ENCODE measurements at places on chromosomes 3 and 15.
A peak's percentile ranks its signal among the peaks of the same experiment; 100 is the strongest.

DNA sequence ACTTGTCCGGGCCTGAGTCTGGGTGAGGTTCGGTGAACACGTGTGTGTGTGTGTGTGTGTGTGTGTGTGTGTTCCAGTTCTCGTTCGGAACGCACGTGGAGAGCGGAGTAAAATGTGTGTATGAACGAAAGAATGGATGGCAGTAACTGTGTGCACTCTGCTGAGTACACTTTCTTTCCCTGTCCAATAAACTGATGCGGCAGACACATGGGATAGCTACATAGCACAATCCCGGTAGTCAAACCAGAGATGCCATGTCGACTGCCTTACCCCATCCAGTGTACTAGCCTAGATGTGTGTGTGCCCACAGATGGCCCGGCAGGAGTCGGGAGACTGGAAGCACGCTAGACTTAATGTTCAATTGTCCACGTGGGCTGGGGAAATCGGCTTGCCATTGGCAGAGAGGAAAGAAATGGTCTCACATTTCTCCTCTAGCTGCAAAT, 507 bp upstream of the GOLIM4 start:
- DNase-seq, result no peak

DNA sequence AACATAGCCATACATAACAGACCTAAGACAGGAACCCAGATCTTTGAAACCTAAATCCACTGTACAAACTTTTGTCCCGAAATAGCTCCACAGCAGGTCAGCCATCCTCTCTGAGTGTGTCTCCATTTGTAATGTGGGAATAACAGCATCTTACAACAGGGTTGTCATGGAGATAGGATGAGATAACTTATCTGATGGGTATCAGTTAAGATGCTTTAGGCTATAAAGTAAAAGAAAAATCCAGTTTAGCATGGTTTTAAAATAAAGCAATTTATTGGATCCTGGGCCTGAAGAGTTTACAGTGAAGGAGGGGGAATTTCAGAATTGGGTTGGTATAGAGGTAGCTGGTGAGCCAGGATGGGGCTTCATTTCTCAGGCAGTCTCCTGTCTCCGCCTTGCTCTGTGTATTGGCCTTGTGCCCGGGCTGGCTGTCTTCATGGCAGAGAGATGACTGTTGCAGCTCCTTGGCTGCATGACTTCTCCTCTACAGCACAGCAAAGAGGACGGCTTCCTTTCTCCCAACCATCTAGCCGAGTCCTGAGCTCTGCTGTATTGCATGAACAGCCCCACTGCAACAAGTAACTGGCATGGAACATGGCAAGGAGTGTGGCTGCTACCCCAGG, 131.9 kb upstream of the PROK2 start:
- no peak for DNase-seq

- no peak for DNase-seq
These were observed 3.3 kb upstream of the CD96 start for GRCh38 chr3:111538681-111539083.

DNA sequence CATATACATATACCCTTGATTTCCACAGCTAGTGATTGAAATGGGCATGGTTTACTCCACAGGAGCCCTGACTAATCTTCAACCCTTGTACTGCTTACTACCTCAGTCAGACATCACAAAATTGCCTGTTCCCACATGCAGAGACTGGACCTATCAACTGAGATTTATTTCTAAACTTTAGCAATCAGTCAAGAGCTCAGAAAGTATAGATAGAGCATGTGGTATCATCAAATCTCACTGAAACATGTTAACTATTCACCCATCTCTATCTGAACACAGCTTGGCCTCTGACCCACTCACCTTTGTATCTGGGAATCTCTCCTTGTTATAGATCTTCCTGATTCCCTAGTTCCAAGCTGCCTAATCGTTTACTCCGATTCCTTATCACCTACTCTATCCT, 14.6 kb downstream of the ADAM10 start:
- no peak for DNase-seq

GRCh38 chr3:192026661-192027060, 565.7 kb downstream of the PYDC2 start:
- no peak for DNase-seq

- no peak for DNase-seq
These were observed 645.4 kb downstream of the ZBBX start for GRCh38 chr3:166734734-166735133.

DNA sequence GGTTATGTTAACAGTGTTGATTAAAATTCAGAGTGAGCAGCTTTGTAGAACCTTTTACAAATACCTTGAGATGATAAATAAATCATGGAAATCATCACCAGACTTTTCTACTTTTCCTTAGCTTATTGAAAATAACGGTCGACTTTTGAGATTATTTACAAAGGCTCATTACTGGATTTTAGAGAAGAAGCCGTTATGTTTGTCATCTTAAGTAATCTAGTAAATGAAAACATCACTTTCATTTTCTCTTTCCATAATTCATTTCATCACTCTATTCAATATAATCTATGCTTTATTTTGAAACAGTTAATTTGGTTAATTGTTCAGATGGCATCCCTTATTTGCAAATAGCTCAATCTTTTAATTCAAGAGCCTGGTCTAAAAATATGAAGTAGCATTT, 3.6 kb downstream of the PLCL2 start:
- DNase-seq, result no peak

DNA sequence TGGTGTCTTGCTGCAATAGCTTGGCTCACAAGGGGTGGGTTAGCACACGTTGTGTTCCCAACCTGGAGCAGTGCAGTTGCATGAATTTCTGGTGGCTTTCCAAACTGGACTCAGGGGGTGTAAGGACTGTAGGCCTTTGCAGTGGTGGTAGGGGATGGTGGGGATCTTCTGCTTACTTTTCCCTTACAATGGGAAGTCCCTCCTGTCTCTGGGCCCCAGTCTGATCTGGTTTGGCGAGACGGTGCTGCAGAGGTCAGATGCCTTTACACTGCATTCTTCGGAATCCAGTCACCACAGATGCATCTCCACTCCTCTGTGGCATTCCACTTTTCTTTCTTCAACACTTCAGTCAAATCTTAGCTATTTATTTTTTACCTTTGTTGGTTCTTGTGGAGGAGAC, 132.1 kb downstream of the DOCK3 start:
- no peak for DNase-seq

DNA sequence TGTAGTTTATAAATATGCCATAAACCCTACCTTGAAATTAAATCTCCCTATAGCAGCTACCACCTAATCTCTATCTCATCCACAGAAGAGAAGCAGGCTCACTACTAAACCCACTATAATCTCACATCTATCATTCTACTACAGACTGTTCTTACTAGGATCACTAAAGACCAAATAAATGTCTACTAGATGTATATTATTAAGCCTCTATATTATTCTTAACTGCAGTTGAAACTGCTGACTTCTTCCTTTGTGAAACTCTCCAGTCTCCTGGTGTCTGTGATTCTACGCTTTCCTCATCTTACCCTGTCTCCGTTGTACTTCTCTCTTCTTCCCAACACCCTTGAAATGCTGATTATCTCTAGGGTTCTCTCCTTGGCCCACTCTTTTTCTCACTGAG, 1154.0 kb downstream of the IGSF11 start:
- DNase-seq, result no peak

- DNase-seq, result no peak
These were observed 28.1 kb downstream of the ERICH6 start for GRCh38 chr3:150675587-150675986.

- peak; percentile 85 for DNase-seq
These were observed 976 bp upstream of the NUP210 start for GRCh38 chr3:13420831-13421765.

DNA sequence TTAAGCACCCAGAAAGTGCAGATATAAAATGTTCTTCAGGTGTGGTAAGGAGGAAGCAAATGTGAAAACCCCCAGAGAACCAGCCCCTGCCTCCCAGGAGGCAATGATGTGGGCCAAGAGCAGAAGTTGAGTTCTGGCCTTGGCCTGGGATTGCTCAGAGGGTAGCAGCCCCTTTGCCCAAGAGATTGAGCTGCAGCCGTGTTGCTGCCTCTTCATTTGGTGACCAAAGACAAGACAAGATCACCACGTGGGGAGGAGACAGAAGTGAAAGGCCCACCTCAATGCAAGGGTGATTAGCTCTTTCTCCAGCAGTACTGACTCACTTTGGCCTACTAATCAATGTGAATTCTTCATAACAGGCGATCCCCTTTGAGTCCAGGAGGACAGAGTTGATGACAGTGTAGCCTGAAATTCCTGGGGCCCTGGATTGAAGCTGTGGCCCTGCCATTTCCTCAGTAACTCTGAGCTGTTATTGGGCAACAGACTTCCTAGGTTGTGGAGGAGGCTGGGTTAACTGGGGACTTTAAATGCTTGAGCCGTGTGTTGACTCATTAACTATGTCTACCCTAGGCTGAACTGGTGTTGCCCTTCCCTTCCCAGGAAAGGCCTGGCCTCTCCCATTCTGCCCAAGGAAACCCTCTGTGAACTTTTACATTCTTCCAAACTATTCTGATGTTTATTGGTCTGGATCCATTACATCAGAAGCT, 86.5 kb downstream of the ST6GAL1 start:
- no peak for DNase-seq

DNA sequence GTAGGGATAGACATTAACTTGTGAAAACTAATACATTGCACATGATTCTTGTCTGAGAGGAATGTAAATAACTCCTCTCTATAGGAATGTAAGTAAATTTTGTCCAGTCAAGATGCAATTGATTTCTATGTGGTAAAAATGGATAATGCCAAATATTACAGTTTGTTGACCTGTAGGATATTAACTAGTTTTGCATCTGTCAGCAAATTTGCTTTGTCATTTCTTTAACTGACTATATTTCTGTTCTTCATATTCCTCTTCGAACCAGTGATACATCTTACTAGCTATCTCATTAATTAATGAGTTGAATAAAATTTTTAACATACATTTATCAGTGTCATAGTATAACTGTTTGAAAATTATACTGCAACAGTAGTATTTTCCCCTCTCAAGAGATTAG, 80.4 kb downstream of the EDEM1 start:
- DNase-seq, result no peak

GRCh38 chr3:140762746-140763145, 84.9 kb downstream of the TRIM42 start:
- DNase-seq, result no peak

GRCh38 chr3:190213727-190214126, 93.0 kb upstream of the P3H2 start:
- no peak for DNase-seq

DNA sequence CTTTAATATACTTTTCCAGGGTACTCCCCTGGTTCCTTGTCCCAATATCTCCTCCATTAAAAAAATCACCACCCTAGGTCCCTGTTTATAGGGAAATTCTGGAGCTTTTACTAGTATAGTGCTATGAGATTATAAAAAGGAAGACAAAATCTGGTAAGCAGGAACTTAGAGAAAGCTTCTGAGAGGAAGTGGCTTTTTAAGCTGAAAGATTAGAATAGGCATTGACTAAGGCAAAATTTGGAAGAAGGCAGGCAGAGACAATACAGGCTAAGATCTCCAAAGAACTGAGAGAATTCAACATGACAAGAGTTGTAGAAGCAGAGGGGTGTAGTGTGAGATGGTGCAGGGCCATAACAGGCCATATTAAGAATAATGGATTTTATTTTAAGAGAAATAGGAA, 25.8 kb downstream of the SGO1 start:
- DNase-seq, result no peak

DNA sequence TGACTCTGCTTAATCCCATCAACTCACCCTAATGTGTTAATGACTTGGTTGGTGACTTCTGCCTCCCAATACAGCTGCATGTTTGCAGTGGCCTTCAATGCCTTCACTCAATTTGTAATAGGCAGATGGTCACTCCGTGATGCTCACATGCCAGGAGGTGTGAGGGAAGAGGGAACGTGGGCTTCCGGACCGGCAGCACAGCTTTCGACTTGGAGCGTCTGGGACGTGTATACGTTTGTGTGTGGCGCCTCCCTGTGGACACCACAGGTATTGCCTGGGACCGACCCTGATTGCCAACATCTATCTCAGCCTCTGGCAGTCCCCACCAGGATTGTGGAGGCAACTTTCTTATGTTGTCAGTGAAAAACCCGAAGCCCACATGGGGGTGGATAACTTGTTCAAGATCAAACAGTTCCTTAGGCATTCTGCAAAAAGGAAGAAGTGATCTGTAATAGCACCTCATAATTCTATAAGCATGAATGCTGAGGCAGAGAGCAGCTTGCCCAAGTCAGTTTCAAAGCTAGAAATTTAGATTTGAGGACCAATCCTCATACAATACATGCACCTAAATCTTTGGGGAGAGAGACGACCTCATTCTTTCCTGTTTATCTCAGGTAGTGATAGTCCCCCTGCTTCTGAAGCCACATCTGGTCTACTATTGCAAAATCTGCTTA, 16.9 kb downstream of the MRPL46 start:
- DNase-seq, result peak; percentile 34

GRCh38 chr15:49751751-49752150, 130.9 kb downstream of the DTWD1 start:
- DNase-seq, result no peak

GRCh38 chr3:156311431-156311830, 191.1 kb downstream of the KCNAB1 start:
- DNase-seq, result no peak

GRCh38 chr15:80643431-80643951, 51.6 kb upstream of the ABHD17C start:
- DNase-seq, result no peak

DNA sequence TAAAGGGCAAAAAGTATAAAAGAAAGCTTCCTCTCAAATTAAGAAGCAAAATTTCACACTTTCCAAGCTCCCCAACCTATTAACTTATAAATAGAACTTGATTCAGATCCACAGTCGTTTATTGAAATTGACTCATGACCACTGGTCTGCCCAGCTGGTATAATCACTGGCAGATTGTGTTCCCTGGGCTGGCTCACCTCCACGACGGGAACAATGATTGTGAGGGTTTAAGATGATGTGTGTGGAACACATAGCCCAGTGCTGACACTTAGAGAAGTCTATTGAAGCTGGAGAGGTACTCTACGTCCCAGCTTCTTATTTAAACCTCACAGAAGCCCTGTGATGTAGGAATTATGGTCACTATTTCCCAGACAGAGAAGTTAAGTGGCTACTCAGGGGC, 90.4 kb downstream of the MB21D2 start:
- no peak for DNase-seq

GRCh38 chr3:195820186-195820585, 8.5 kb upstream of the MUC4 start:
- no peak for DNase-seq

DNA sequence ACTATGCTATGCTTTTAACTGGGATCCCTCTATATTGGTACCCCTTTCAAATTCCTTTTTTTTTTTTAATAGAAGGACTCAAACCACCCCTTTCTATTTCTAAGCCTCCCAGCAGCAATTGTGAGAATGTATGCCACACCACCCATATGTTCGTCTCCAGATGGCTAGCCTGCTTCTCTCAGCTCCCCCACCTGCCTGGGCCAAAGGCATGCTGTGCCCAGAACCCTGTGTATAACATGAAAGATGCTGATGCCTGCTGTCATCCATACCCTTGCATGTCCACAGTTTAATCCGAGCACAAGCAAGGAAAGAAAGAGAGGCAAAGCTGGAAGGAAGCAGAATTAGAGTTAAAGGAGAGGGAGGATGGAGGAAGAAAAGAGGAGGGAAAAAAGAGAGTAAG, 159.5 kb upstream of the CNTN6 start:
- DNase-seq, result no peak

- peak; percentile 19 for DNase-seq
These were observed 153.6 kb upstream of the BHLHE40 start for GRCh38 chr3:4825436-4826236.

- DNase-seq, result no peak
These were observed 51.2 kb upstream of the SAMMSON start for GRCh38 chr3:69948246-69948862.

- no peak for DNase-seq
These were observed 359.1 kb upstream of the IL12A start for GRCh38 chr3:159629329-159630084.
